ENCODE measurements at places on chromosomes 4 and X.

GRCh38 chrX:20197641-20198210, 56.1 kb upstream of the EIF1AX start:
- DNase-seq = no peak

GRCh38 chrX:74535408-74536151, 78.8 kb downstream of the RLIM start:
- no peak for DNase-seq

DNA sequence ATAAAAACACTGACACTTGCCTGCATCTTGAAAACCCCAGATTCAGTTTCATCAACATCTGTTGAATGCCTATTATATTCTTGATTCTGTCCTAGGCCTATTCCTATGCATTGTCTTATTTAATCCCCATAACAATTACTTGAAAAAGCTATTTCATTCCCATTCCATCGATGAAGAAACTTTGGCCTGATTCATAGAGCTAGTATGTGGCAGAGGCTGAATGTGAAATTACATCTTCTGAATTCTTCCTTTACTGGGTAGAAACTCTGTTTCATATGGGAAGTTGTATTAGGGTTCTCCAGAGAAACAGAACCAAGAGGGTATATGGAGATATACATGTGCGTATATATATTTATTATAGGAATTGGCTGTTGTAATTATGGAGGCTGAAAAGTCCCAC, 35.0 kb upstream of the SLC4A4 start:
- no peak for DNase-seq

- DNase-seq = no peak
Measured at GRCh38 chr4:156953951-156954350, 17.6 kb downstream of the PDGFC start.

GRCh38 chrX:76420237-76420636, 7.3 kb upstream of the MAGEE1 start:
- DNase-seq = no peak

GRCh38 chr4:41814565-41814964, 66.0 kb upstream of the PHOX2B start:
- DNase-seq = no peak

DNA sequence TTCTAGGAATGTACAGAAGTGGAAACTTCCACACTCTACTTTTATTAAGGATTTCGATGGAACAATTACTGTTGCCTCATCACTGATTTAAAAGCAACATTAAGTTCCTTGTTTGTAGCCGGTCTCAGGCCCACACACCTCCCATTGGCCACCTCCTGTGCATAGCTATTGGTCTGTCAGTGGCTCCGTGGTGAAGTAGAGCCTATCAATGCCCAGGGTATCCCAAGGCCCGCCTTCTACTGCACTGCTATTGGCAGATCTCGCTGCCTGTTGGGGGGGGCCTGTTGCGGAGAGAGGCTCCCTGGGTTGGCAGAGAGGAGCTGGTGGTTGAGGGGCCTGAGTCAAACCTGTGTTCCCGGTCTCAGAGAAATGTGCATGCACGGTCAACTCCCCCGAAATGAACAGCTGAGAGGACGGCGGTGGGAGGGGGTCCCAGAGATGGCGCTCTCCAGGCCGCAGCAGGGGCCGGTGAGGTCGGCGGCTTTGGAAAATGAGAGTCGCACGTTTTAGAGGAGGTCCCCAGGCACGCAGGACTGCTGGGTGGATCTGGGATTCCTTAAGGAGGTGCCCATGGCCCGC, 4.9 kb upstream of the ARAF start:
- DNase-seq = peak; percentile 68

DNA sequence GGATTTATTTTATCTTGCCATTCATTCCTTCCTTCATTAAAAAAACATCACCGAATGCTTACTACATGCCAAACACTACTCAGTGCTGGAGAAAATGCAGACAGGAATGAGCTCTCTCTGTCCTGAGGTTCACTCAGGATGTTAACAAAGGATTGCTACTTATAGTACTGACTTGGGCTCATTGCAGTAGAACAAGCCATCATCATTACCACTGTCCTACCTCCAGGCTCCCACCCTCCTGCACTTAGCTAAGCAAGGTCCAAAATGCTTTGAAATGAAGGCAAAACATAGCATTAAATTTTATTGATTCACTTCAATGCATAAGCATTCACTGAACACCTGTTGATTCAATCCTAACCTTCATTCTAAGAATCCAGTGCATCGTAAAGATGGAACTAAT, 159.8 kb upstream of the RADX start:
- DNase-seq = no peak

DNA sequence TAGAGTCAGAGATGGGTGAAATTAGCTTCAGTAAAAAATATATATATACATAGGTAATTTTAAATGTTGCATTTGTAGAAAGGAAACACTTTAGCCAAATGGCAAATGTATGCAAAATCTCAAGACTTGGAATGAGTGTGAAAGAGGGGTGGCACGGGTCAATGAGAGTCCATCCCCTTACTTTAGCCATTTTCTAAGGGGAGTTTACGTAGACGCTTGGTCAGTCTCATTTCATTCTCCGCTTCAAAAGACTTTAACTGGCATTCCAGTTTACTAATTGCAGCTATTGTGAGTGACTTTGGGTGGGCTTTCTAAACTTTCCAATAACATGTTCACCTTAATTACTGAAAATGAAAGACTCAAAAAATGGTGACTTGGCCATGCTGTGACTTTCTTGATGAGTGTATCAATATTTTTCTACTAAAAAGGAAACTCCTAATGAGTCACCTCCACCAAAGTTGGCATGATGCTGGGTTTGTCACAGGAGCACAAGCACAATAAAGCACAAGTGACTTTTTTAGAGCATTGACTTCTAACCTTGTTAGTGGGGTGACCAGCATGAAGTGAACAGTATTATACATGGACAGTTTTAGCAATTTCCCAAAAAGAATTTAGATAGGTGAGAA, 356.0 kb upstream of the RASGEF1B start:
- peak; percentile 31 for DNase-seq

- DNase-seq = no peak
Measured at GRCh38 chrX:139086246-139086645, 374.7 kb upstream of the FGF13 start.

GRCh38 chr4:119977076-119977940, 89.3 kb downstream of the MAD2L1 start:
- no peak for DNase-seq
